ENCODE measurements at places on chromosomes 13 and 19. TPM values are rescaled to one million over a fixed set of nuclear protein-coding genes. Genes with fewer than 3 reads are reported as not detected.

The RTBDN gene
- not detected for polyA plus RNA-seq

The KCNN1 gene
- not detected for polyA plus RNA-seq

The RNASEH2B gene
- polyA plus RNA-seq, result 111 TPM

The KISS1R gene
- polyA plus RNA-seq, result 0.59 TPM

The ZNF254 gene
- 3.4 TPM for polyA plus RNA-seq

The ATP4B gene
- 0.21 TPM for polyA plus RNA-seq

The CYP2F1 gene
- polyA plus RNA-seq, result not detected

The ERICH6B gene
- polyA plus RNA-seq, result not detected

The KIRREL2 gene
- polyA plus RNA-seq, result not detected

The PABPC3 gene
- polyA plus RNA-seq, result 0.14 TPM

The ZNF701 gene
- polyA plus RNA-seq, result 21.0 TPM

Measured in CD4-positive, alpha-beta memory T cell (primary cell).